ENCODE measurements at places on chromosomes 5 and 9.
A peak's percentile ranks its signal among the peaks of the same experiment; 100 is the strongest.

- no peak for DNase-seq
These were observed 29.4 kb upstream of the JMY start for GRCh38 chr5:79206541-79206940.

DNA sequence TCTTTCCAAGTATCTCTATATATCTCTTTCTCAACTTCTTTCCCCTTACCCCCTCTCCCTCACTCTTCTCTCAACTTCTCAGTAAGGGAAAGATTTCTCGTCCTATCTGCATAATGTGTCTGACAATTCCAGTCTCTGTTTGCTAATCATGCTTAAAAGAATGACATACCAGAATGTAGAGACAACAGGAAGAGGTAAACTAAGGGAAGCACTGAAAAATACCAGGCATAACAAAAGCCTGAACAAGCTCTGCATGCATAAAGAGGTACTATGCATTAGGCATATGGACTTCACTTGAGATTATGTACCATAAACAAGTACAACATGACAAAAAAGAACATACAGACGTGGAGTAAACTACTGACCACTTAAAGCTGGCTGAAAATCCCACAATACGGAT lies 62.6 kb downstream of the SEMA5A start:
- DNase-seq, result no peak

- DNase-seq, result no peak
These were observed 86.9 kb downstream of the ATG10 start for GRCh38 chr5:82058710-82059109.

- no peak for DNase-seq
These were observed 47.7 kb downstream of the SIL1 start for GRCh38 chr5:139150367-139150999.

GRCh38 chr5:92337772-92338234 lies 954.7 kb upstream of the ARRDC3 start:
- DNase-seq, result no peak

DNA sequence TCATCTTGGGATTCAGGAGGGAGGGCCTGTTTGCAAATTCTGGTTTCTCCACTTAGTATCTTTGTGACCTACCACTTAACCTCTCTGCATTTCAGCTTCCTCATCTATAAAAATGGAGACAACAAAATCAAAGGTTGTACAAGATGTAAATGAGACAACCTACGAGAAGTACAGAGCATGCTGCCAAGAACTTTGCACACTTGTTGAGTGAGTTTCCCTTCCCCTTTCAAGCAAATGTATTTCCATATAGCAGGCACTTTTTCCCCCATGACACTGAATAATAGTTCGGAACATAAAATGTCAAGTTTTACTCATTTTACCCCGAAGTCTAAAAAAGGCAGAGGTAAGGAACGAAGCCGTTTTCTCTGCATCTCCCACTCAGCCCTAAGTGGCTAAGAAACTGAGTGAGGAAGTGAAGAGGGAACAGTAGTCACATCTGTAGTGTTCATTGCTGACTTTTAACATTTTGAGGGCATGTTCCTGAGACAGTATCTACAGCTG lies 159.0 kb downstream of the TLE1 start:
- DNase-seq, result no peak

DNA sequence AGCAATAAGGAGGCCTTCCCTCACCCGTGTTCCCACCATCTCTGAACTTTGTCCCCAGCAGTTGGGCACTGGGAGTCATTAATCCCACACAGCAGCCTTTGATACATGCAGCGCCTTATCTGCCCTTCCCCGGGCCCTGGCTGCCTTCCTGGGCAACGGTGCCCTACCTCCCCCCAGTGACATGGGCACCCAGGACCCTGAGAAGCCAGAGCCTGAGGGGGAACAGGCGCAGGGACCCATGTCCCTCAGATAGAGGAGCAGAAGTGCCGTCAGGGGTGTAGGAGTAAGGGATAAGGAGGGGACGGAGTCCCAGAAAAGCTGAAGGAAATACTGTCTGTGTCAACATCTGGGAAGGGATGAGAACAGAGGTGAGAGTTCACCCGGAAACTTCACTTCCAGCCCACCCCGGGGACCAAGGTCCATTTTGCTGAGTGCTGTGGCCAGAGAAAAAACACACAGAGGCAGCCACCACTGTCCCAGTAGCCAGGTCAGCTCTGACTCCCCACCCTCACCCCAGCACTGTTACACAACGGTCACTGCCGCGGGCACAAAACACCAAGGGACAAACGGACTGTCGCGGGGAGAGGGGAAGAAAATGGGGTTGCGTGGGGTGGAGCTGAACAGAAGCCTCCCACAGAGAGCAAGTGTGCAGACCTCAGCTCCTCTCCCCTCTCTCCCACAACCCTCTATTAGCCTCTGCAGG lies 3.8 kb downstream of the PCDH1 start:
- no peak for DNase-seq

DNA sequence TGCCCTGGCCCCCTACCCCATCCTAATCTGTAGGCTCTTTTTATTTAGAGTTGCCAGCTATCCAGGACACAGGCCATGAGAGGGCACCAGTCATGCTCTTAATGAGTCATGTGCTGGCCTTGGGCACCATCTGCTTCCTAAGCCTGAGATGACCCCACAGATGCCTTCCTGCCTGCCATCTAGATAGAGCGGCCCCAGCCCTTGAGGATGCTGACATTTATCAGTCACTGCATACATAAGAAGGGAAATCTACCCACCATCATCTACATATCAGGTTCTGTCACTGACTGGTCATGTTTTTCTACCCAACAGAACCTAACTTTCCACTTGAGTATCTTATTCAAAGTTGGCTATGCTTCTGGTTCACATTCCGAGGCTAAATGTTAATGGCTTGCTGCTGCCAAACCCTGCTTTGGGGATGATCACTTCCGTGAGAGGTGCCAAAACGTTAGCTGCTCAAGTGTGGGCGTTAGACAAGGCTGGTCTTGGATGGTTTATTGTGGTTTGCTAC lies 49.9 kb upstream of the TTC23L start:
- DNase-seq, result no peak

DNA sequence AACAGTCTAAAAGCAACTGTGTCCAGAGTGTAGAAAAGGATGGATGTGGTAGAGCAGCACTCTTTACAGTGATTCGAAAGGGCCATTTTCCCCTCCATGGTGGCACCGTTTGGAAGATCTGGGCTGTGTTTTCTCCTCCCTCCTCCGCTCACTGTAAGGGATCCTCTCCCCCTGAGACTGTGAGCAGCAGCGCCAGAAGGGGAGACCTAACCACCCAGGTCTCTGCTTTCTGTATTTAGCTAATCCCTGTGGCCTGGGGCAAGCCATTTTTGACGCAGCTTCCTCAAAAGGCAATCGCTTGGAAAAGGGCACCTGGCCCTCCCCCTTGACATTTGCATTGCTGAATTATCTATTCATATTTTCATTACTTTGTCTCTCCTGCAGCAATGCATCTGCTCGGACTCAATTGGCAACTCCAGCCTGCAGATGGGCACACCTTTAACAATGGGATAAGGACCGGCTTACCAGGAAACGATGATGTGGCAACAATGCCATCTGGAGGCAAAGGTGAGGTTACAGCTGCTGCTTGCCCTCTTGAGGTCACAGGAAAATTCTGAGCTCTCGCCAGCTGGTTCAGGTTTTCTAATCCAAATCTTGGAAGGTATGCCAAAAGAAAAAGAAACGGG lies 244.3 kb upstream of the WWC1 start:
- DNase-seq, result peak; percentile 71

GRCh38 chr9:98860871-98861293 lies 53.4 kb downstream of the GALNT12 start:
- DNase-seq, result no peak
